ENCODE measurements at places on chromosomes 6 and 20.
A peak's percentile ranks its signal among the peaks of the same experiment; 100 is the strongest.

GRCh38 chr20:46960536-46960935 lies 65.9 kb downstream of the EYA2 start:
- no peak for DNase-seq

DNA sequence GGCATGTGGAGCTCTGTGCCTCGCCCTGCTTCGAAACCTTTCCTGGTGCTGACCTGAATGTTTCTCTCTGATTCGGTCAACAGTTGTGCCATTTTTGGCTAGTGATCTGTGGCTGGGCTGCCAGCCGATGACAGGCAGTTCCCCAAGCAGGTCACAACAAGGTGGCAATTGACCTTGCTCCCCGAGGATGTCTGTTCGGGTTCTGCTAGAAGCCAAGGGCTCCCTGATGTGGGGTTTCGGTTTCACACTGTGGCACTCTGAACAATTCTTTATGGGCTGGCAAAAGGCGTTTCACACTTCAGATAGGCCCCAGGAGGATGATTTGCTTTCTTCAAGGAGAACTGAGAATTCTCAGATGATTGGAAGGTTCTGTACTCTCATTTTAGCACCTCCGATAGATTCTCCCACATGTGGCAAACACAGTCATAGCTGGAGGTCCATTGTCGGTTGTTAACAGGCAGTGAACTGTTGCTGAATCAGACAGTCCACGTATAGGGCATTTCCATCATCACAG lies 135.6 kb downstream of the SLC24A3 start:
- no peak for DNase-seq

DNA sequence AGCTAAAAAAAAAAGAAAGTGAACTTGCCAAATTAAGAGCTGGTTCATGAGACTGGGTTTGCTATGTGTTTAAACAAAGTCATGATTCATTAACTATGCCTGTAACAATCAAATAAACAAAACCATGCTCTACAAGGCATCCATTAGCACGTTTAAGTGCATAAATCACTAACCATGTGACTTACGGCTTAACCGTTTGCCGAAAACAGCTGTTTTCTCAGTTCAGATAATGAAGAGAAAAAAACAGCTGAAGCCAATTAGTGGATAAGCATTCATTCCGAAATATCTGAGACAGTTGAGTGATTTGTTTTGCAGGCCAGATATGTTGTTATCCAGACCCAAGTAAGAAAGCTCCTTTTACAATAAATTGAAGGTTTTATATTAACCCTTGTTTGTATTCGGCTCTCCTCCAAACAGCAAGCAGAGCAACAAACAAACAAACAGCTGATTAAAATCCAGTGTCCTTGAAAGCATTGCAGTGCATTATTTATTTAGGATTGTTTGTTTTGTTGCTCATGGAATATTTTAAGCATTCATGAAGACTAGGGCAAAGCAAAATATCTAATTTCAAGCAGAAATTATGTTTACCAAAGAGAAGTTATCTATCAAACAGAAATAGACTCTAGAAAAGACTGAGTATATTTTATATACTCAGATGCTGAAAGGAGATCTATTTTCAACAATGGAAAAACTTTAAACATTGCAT lies 343.5 kb downstream of the RFPL4B start:
- DNase-seq: peak; percentile 58

DNA sequence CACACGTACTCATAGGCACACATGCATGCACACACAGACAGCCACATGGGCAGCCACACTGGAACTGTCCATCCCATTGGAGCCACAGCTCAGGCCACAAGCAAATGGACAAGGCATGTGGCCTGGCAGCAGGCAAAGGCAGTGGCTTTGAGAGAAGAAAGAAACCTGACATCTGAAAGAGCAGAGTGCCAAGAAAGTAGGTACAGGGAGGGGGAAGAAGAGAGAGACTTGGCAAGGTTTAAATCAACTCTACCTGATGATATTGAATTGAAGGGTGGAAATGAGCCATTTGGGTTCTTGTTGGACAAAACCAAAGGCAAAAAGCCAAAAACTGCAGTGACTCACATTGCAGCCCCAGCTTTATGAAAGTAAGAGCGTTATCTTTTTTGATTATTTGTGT lies 142.7 kb downstream of the PCSK2 start:
- no peak for DNase-seq

GRCh38 chr6:80523010-80523409 lies 416.5 kb downstream of the BCKDHB start:
- no peak for DNase-seq

- DNase-seq: no peak
Observed at GRCh38 chr6:11700118-11700718, 78.4 kb downstream of the ADTRP start.

- DNase-seq: no peak
Observed at GRCh38 chr6:150301846-150302519, 66.8 kb upstream of the IYD start.

- no peak for DNase-seq
Observed at GRCh38 chr20:10954908-10955580, 281.2 kb upstream of the JAG1 start.

GRCh38 chr20:53930651-53931504 lies 139.5 kb downstream of the BCAS1 start:
- DNase-seq: no peak

GRCh38 chr20:59821788-59822187 lies 111.6 kb downstream of the SYCP2 start:
- no peak for DNase-seq

DNA sequence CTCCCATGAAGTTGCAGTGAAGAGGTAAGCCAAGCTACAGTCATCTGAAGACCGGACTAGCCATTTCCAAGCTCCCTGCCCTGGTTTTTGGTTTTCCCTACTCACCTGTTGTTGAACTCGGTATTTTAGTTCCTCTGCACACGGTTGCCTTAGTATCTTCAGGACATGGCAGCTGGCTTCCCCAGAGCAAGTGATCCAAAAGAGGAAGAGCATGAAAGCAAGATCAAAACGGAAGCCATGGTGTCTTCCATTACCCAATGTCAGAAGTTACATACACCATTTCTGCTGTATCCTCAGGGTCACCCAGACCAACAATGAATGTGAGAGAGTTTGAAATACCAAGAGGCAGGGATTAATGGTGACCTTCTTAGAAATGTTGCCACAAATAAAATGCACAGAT lies 276.6 kb upstream of the CNR1 start:
- no peak for DNase-seq

DNA sequence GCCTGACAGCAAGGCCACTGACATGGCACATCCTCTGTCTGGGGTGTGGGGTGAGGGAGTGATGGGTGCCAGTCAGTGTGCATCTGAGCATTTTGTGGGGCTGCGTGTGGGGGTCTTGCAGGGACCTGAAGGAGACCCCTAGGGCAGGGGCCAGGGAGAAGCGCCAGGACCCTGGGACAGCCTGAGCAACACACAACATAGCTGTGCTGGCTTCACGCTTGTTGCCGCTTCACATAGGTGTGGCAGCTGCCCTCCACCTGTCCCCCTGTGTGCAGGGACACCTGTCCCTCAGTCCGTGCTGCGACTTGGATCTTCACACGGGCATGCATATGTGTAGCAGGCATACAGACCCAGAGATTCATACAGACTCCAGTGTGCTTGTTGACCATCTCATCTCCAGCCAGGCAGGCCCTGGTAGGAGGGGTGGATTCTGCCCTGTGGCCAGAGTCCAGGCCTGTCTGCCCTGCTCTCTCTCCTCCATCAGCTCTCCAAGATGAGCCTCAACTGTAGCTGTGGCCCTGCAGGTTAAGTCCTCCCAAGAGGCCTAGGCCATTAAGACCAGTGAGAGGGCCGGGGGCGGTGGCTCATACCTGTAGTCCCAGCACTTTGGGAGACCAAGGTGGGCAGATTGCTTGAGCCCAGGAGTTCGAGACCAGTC lies 3.2 kb upstream of the NPBWR2 start:
- DNase-seq: no peak

DNA sequence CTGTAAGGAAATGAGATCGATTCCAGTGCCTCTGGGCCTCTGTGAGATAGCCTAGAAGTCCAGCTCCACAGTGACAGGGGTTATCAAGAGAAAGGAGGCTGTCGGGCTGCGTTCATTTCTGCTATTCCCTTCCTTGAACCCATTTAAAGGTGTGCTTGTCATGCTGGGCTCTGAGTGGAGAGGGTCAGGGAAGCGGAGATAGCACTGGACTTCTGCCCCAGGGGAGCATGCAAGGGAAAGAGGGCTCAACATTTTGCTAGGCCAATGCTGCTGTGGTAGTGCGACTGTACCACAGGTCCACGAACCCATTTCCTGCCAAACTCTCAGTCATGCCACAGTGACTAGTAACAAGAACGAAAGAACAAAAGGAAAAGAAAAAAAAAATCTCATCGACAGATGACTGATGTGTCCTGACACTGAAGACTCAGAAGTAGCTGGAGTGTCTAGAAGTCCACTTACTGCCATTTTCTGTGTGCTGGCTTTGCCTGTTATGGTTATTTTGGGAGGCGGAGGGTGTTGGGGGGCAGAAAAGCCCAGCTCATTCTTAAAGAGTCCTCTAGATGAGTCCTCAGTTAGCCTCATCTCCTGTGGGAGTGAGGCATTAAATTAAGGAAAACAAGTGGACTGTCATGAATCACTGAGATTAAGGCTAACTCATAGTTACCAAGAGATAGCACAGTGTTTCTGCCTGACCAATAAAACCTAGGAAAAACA lies 8.1 kb downstream of the NEDD9 start:
- DNase-seq: no peak

DNA sequence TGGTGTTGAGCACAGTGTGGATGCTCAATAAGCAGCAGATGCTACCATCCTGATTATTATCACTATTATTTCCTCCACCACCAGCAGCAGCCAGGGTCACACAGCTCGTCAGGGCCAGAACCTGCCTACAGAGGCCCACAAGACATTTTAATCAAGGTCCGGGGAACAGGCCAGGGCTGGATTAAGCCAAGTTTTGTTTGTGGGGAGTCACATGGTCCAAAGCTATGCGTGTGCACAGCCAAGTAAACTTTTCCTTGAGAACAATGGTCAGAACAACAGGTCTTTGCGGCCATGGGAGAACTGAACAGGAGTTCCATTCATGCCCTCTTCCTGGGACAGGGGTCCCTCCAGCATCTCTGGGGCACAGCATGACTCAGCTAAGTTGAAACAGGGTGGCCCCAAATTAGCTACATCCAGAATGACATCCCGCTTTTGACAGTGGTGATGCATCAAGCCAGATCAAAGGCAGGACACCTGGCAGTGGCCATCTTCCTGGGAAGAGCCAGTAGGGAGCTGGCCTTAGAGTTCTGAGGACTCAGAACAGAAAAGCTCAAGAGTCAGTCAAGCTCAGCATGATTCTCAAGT lies 11.7 kb downstream of the SNTA1 start:
- DNase-seq: no peak

- DNase-seq: no peak
Observed at GRCh38 chr20:29319725-29320124, 1937.7 kb upstream of the DEFB115 start.

GRCh38 chr6:3195695-3196497 lies 31.6 kb downstream of the TUBB2B start:
- no peak for DNase-seq

- DNase-seq: no peak
Observed at GRCh38 chr6:86459978-86460377, 477.4 kb upstream of the HTR1E start.

DNA sequence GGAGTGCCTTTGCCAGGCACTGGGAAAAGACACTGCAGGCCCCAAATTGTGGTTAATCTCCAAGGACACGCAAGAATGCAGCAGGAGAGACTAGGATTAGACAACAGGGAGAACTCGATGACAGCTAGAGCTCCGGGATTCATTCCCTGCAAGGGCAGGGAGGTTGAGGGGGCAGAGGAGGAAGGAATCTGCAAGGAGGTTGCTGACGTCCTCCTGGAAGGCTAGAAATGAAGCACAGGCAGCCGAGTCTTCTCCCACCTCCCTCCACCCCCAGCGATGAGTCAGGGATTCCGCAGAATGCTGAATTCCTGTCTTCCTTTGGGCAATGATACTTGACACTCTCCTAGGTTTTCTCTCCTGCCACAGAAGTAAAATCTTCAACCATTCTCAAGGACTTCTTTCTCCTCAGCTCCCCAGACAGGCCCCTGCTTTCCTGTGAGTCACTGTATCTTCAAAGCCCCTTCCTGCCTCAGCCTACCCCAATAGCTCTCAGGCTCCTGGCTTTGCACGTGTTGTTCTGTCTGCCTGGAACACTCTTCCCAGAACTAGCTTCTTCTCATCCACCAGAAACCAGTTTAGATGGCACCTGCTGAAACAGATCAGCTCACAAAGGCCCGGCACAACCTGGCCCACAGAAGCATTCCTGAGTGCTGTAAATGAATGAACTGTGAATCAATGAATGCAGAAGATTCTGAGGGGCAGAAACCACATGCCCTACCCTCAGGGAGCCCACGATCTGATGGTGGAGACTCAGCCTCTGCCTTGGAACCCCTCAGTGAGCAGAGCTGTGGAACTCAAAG lies 85.6 kb downstream of the MRPL14 start:
- DNase-seq: peak; percentile 89

Data from AG09309 (cell line).